Sciatic nerve (tissue), 2 donors: ENCODE measurements at places on chromosomes 5 and 9.

DNA sequence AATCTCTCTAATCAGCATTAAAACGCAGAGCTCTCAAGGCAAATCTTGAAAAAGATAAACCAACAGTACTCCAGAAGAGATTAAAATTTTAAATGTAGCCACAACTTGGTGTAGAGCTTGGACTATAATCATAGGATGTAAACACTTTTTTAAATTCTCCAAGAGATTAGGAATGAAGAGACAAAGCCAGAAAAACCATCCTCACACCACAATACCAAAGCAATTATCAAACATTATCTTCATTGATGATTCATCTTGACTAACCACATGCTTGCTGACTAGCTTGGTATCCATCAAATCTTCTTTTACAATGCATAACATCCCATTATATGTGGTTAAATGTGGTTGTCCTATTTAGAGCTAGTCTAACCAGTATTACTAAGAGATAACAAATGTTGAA, 815.1 kb downstream of the TLE1 start:
- no peak for DNase-seq

GRCh38 chr5:159179529-159180305, 29.6 kb downstream of the RNF145 start:
- no peak for DNase-seq

DNA sequence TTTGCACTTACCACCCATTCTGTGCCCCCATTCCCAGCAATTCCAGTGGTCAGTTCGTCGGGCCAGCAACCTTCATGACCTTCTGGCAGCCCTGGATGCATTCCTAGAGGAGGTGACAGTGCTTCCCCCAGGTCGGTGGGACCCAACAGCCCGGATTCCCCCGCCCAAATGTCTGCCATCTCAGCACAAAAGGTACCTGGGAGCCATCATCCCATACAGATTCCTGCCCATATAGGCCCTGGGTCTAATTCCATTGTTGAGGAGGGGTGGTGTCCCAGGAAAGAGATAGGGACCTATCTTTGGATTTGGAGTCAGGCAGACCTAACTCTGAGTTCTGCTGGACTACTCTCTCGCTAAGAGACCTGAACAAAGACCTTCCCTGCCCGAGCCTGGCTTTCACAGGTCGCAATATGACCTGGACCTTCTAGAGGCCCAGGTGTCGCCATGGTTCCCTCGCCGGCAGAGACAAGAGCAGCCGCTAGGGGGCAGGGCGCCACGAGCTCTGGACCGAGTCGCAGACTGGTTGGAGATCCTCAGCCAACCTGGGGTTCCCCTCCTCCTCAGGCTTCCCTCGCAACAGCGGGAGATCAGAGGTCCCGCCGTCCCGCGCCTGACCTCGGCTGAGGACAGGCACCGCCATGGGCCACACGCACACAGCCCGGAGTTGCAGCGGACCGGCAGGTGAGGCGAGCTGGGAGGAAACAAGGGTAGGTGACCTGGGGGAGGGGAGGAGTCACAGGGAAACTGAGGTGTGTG, 3.1 kb downstream of the SLC4A9 start:
- DNase-seq = peak; percentile 89

DNA sequence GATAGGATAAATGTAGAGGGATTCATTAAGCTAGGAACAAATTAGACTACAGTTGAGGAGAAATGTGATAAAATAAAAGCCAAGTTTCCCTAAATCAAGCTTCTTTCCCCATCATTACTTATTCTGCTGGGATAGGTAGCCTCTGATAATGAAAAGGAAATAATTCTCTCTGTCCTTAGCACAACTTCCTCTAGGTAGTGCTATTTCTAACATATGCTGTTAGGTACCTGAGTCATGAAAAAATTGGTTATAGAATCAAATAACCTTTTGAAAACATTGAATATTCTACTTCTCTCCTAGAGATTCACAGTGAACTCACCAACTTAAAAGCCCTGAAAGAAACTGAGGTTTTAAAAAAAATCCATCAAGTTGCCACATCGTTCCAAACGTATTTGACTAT, 1793.1 kb downstream of the EFNA5 start:
- no peak for DNase-seq

DNA sequence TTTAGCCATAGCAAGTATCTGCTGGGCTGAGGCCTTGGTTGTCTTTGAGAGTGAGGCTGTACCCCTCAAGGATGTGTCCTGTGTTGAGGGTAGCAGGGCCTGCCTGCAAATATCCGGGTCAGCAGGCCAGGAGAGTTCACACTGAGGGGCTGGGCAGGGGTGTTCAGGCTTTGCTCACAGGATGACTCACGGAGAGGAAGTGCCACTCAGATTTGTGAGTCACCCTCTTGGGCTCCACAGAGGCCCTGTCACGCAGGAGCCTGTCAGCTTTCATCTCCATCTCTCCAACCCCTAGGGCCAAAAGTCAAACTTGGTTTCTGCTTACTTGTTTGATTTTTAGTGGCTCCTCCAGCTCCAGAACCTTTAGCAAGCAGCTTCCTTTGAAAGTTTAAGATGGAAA, 211.5 kb downstream of the SEC61B start:
- DNase-seq = no peak

- DNase-seq = no peak
These were observed 8.3 kb downstream of the NFIL3 start for GRCh38 chr9:91415290-91415689.

DNA sequence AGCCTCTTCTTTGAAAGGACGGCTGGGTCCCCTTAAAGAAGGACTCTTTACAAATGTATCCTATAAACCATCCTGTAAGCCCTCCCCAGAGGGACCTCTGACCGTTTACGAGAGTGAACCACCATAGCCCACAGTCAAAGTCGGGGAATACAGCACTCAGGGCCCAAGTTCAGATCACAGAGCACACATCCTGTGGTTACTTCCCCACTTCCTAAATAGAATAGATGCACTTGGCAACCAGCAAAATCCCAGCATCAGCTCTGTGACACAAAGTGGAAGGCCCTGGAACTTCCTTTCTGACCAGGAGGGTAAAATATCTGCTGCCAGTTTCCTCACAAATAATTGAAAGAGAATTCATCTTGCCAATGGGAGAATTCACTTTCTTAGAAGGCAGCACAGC, 6.9 kb upstream of the IGFBPL1 start:
- no peak for DNase-seq
